Activated naive CD8-positive, alpha-beta T cell treated with anti-CD3 and anti-CD28 coated beads, Interleukin-2, amount 10 ng/mL, durations not matched to agents 7 days and 5 days (primary cell): ENCODE measurements at places on chromosomes 3 and 15.
A peak's percentile ranks its signal among the peaks of the same experiment; 100 is the strongest.

DNA sequence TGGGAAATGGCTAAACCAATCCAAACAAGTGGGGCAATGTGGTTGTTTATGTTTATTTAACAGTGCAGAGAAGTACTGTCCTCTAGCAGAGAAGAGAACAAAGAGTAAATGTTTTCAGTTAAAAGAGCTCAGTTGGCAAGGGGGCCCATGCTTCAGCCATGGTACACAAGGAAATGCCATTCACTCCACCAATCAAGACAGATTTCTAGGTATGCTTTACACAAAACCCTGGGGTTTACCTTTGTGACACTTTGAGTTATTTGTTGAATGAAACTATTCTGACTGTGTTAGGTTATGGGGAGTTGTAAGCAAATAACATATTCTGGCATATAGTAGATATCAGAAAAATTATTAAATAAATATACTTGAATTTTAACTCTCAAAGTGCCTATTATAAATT lies 228.5 kb upstream of the MME start:
- no peaks in the 10 kb centered on the region for H3K27me3 ChIP-seq
- no peaks in the 10 kb centered on the region for H3K4me1 ChIP-seq
- H3K27ac ChIP-seq, result no peak overlapping the region

DNA sequence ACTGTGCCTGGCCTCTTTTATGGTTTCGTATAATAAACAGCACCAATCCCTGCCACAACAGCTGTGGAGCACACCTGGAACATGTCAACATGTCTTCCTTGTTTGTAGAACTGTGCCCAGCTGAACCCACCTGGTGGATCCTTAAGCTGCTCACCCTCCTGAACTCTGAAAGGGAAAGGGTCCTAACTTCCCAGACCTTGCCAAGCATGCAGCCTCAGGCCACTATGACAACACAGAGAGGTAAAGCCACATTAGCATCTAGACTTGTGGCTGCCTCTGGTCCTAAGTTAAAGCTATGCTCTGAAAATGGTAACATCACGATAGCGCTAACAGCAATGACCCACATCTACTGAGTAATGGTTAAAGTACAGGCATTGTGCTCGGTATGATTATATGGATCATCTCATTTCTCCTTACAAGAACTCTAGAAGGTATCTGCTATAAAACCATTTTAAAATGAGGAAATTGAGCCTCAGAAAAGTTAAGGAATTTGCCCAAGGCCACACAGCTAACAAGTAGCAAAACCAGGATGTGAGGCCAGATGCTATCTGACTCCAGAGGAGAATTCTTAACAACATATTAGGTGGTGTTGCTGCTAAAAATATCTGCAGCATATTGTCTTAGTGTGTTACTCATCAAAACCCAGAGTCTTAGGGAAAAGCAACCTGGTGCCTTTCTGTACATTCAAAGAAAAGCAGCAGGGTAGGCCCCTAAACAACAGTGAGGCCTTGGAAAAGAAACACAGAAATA lies 23.1 kb upstream of the HERC1 start:
- no peaks in the 10 kb centered on the region for H3K36me3 ChIP-seq
- no peak overlapping the region for H3K27ac ChIP-seq
- H3K27me3 ChIP-seq, result no peaks in the 10 kb centered on the region
- no peak overlapping the region for H3K4me3 ChIP-seq
- DNase-seq, result no peak

GRCh38 chr3:32414522-32415202 lies 23.0 kb downstream of the CMTM7 start:
- H3K27ac ChIP-seq, result peak overlapping the region; percentile 77
- peaks cover 48% of the 10 kb centered on the region for H3K4me1 ChIP-seq
- no peak for DNase-seq
- peak overlapping the region; percentile 41 for H3K4me3 ChIP-seq

- DNase-seq, result peak; percentile 39
- peak overlapping the region; percentile 65 for H3K4me3 ChIP-seq
- peak overlapping the region; percentile 76 for H3K27ac ChIP-seq
- no peaks in the 10 kb centered on the region for H3K27me3 ChIP-seq
- H3K4me1 ChIP-seq, result peaks cover 50% of the 10 kb centered on the region
Observed at GRCh38 chr3:177646749-177647148, 449.5 kb upstream of the TBL1XR1 start.

- H3K4me1 ChIP-seq, result peaks cover 21% of the 10 kb centered on the region
- no peaks in the 10 kb centered on the region for H3K36me3 ChIP-seq
- no peak overlapping the region for H3K27ac ChIP-seq
- no peak for DNase-seq
Observed at GRCh38 chr3:197586181-197586580, 30.4 kb upstream of the BDH1 start.

DNA sequence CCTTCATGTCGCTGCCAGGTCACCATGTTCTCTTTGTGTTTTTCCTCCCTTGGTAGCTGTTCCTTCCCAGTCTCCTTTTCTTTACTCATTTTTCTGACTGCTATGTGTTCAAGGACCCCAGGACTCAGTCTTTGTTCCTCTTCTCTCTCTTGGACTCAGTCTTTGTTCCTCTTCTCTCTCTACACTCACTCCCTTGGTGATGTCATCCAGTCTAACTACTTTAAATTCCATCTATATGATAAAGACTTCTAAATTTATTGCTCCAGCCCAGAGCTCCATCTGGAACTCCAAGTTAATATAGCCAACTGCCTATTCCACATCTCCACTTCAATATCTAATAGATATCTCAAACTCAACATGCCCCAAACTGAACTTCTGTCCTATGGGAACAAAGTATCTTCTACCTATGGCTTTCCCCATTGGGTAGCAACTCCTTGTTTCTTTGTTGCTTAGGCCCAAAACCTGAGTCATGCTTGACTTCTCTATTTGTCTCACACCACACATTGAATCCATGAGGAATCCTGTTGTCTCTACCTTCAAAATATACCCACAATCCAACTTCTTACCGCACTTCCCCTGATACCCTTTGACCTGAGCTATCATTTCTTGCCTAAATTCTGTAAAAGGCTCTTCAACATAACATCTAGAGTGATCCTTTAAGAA lies 4.9 kb upstream of the DYNC1LI1 start:
- H3K4me3 ChIP-seq, result no peak overlapping the region
- H3K4me1 ChIP-seq, result peaks cover 13% of the 10 kb centered on the region
- H3K36me3 ChIP-seq, result no peaks in the 10 kb centered on the region
- H3K27me3 ChIP-seq, result no peaks in the 10 kb centered on the region
- no peak overlapping the region for H3K27ac ChIP-seq

DNA sequence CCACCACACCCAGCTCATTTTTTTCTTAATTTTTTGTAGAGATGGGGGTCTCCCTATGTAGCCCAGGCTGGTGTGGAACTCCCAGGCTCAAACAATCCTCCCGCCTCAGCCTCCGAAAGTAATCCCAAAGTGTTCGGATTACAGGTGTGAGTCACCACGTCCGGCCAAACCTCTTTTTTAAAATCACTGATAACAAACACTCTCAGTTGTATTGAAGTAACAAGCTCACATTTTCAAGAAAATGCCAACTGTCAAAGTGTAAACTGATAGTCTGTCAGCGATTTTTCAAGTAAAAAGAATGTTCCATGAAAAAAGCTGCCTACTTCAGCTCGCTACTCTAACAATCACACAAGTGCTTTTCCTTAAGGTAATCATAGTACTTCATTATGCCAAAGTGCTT lies 33.4 kb downstream of the UBXN7 start:
- no peak for DNase-seq
- peaks cover 18% of the 10 kb centered on the region for H3K36me3 ChIP-seq
- no peaks in the 10 kb centered on the region for H3K4me1 ChIP-seq
- no peaks in the 10 kb centered on the region for H3K27me3 ChIP-seq

DNA sequence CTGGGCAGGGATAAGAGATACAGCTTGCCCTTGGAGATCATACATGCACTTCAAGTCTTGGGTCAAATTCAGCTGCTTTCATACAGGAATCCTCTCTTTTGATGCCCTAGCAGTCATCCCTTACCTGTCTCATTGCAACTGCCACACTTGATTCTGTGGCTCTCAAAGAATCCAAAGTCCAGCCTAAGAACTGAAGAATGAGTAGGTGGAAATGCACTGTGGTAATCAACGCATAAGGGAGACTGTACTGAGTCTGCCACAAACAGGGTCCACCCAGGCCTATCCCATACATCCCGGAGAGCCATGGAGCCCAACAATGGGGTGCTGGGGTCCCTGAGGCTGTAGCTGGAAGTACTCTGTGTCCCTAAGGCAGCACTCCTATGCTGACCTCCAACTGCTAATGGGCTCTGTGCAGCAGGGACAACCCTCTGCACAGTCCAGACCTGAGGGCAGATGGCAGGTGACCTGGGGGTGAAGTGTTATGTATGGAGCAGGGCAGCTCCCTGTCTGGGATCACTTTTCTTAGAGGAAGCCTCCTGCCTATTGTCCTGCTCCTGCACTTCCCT lies 1.7 kb upstream of the VPS18 start:
- no peak for DNase-seq
- no peak overlapping the region for H3K4me3 ChIP-seq
- peaks cover 23% of the 10 kb centered on the region for H3K4me1 ChIP-seq
